ENCODE measurements at places on chromosomes 3 and 15. TPM values are rescaled to one million over a fixed set of nuclear protein-coding genes. Genes with fewer than 3 reads are reported as not detected.

EXD1 gene
- 0.02 TPM for polyA plus RNA-seq

GRCh38 chr15:42710662-42711061 is 26.3 kb downstream of the CDAN1 start:
- DNase-seq: no peak

DNA sequence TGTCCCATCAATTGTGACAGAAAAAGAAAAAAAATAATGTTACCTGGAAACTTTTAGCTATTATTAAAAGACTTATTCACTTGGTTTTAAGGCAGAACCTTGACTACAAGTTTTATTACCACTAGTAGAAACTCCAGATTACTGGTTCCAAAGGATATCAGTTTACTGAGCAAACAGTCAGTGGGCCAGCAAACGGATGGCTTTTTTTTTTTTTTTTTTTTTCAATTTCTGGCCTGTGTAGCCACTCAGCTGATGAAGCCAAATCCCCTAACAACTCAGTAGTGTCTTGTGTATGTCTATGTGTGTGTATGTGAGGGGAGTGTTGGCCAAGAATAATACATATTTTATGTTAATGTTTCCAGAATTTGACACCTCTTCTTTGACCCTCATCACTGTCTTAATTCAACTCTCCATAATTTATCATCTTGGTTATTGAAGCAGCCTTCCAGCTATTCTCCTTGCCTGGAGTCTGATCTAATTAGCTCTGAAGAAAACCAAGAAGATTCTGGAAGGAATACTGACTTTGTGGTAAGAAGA is 724.9 kb downstream of the NSUN3 start:
- DNase-seq: no peak

C15orf62 gene
- 0.06 TPM for polyA plus RNA-seq

- DNase-seq: peak; percentile 17
Observed at GRCh38 chr3:39724233-39724846, 85.1 kb upstream of the MYRIP start.

- no peak for DNase-seq
Observed at GRCh38 chr3:118813472-118813871, 221.2 kb downstream of the IGSF11 start.

DNA sequence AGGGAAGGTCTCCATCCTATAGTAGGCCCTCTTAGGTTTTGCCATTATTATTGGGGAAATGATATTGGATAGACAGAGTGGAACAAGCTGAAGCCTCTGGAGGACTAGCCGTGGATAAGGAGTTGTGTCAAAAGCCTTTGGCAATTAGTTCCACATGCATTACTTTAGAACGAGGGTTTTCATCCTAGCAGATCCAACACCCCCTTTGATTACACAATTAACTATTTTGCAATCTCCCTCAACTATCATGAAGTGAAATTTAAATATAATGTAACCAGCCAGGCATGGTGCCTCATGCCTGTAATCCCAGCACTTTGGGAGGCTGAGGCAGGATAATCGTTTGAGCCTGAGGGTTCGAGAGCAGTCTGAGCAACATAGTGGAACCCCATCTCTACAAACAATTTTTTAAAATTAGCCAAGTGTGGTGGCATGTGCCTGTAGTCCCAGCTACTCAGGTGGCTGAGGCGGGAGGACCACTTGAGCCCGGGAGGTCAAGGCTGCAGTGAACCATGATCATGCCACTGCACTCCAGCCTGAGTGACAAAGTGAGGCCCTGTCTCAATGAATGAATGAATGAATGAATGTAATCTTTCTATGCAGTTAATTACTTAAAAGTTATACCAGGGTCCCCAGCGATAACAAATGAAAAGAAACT is 56.8 kb downstream of the PXYLP1 start:
- no peak for DNase-seq

DNA sequence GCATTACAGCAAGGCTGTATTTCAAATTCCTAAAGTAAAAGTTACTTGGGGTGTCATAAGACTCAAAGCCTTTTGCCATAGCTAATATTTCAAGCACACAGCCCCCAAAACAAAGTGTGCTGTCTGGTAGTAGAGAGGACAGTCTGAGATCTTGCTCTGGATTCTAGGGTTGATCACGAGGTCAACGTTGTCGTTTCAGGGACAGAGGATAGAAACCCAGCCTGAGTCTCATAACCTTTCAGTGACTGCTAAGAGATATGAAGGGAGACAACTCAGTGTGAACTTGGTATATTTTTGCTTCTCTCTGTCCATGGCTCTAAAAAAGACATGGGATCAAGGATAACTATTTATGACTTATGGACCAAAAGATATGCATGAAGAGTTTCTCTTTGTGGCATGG is 25.6 kb upstream of the MINDY4B start:
- DNase-seq: no peak

ACTRT3 gene
- 1.2 TPM for polyA plus RNA-seq

DNA sequence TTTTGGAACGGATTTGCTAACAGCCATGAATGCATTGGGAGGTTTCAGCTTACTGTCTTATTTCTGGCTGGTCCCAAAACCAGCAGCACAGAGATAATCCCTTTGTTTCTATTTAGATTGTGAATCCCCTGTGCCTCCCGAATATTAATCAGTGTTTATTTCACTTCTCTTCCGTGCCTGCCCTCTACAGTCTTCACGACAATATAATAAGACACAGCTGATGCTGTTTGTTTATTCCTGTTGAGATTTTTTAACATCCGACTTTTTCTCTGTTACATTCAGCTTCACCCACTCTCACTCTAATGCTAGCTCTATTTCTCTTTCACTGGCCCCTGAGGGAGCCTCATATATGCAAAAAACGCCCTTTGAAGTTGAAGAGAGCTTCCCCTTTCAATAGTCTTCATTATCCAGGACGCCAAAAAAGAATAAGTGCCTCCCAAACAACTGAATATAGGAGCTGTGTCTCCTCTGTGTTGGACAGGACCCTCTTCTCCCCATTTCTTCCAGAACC is 995.3 kb downstream of the ROBO2 start:
- no peak for DNase-seq

GRCh38 chr3:173737167-173737808 is 339.7 kb downstream of the NLGN1 start:
- no peak for DNase-seq

NECTIN3 gene
- polyA plus RNA-seq: 12.7 TPM

DNA sequence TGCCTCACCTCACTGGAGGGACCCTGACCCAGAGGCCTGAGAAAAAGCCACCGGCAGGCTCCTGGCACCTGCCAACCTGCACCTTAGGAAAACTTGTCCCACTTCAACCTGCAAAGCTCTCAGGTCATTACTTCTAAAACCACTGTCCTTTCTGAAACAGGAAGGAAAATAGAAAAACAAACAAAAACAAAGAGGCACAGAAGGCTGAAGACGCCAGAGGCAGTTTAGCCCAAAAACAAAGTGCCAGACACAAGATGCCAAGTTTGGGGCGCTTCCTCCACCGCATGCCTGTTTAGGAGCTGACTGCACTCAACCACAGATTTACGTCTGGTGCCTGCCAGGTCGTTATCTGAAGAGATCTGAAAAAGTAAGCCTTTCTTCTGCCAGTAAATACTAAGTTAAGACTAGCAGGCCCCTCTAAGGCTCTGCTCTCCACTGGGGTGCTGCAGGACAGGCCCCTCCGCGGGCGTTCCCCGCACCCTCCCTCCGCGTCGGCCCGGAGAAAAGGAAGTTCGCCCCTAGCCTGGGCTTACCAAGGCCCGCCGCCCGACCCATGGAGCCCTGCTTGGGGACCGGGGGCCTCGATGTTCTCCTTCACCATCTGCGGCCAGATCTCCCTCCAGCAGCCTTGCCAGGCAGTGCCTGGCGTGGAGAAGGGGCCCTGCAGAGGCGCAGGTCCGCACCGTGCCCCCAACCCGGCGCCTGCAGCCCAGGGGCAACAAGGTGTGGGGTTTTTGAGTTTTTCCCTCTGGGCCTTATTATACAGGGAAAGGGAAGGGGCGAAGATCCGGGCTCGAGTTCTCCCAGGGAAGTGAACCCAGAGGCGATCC is 1.3 kb downstream of the GOLGA8A start:
- peak; percentile 42 for DNase-seq

DNA sequence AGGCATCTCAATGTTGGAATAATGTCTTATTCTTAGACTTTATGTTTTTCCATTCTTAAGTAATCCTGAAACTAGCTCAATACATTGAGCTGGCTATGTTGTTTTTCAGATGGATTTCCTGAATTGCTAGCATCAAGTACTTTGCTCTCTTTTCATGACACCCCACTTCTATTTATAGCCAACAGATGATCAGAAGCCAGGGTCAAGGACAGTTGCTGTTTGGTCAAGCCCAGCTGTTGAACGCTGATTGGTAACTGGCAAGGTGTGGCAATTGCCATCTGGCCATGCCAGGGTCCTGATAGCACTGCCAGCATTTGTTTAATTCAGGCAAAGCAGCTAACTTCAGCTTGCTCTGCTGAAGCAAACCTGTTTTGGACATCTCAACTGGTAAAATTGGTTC is 46.2 kb upstream of the PLCL2 start:
- no peak for DNase-seq

GRCh38 chr3:32910954-32911353 is 40.5 kb upstream of the CCR4 start:
- no peak for DNase-seq

CHRM5 gene
- not detected for polyA plus RNA-seq

SCN5A gene
- 0.18 TPM for polyA plus RNA-seq

DNA sequence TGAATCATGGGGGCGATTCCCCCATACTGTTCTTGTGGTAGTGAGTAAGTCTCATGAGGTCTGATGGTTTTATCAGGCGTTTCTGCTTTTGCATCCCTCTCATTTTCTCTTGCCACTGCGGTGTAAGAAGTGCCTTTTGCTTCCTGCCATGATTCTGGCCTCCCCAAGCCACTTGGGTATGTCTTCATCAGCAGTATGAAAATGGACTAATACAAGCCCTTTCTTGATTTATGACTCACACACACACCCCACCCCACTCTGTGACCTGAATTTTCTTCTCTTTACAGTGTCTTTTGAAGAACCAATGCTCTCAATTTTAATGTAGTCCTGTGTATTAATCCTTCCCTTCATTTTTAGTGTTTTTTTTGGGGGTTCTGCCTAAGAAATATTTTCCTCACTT is 244.8 kb downstream of the PLCL2 start:
- DNase-seq: no peak

FBLN2 gene
- polyA plus RNA-seq: 4.8 TPM

GOLGA8G gene
- not detected for polyA plus RNA-seq

RBPMS2 gene
- 6.5 TPM for polyA plus RNA-seq

BCHE gene
- polyA plus RNA-seq: not detected

EPHB3 gene
- polyA plus RNA-seq: 2.1 TPM

KLHL6 gene
- polyA plus RNA-seq: not detected

DNA sequence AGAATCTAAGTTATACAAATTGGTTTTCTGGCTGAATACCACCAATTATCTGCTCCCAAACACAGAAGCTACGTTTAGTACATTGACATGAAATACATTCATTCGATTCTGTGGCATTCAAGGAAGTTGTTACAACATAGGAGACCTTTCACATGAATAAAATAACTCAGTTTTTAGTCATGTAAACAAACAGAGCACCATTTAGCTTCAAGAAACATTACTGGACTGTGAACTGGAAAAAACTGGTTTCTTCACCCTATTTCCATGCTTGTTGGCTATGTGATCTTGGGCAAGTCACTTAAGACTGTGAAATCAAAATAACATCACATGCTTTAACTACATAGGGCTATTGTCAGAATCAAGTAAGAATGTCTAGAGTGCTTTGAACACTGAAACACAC is 46.2 kb downstream of the NRG4 start:
- DNase-seq: no peak

GRCh38 chr3:72601983-72602750 is 246.1 kb downstream of the SHQ1 start:
- no peak for DNase-seq

DNA sequence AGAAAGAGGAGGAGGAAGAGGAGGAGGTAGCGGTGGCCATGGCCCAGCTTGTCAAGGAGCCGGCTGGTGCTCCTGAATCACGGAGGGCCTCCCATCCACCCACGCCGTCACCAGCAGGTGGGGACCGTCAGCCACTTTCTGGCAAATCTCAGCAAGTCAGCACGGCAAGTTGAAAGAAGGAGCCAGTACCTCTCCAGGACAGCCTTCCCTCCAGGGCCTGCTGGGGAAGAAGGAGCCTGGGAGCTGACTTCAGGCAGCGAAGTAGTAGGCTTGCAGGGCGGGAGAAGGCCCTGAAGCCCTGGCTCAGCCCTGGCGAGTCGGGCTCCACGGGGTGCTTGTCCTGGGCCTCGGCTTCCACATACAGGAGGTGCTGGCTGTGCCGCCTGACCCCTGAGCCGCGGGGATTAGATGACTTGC is 99.2 kb upstream of the TRPM1 start:
- DNase-seq: peak; percentile 59

DNA sequence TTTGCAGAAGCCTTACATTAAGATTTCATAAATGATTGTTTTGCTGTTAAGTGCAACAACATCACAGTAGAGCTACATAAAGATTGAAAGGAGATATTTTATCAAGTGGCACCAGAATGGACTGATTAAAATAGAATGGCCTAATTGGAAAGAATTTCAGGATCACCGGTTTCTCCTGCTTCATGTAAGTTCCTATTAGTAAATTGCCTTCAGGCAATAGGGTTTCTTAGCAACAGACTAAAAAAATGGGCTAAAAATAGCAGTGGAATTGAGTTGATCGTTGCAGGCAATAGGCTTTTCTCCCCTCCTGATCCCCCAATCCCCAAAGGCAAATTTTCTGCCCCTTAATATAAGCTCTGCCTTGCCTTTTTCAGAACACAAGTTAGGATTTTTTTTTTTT is 917 bp downstream of the LNP1 start:
- DNase-seq: peak; percentile 25

- no peak for DNase-seq
Observed at GRCh38 chr15:64001148-64001547, 45.1 kb downstream of the DAPK2 start.

- DNase-seq: no peak
Observed at GRCh38 chr3:129971351-129972052, 3.0 kb upstream of the TRH start.

DNA sequence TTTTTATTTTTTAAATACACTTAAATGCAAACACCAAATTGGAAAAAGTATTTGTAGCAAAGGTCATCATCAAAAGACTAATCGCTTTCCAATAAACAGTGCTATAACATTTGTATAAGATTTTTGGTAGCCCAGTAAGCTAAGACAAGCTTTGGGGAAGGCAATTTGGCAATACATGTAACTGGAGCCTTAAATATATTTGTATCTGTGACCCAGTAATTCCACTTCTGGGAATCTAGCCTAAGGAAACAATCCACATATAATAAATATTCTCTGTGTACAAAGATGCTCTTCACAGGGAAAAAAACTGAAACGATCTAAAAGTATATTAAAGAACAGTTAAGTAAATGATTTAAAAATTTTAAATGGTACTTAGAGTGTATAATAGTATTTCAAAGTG is 65.5 kb upstream of the TJP1 start:
- no peak for DNase-seq

ITGB5 gene
- polyA plus RNA-seq: 328 TPM

LTK gene
- polyA plus RNA-seq: 0.06 TPM

DNA sequence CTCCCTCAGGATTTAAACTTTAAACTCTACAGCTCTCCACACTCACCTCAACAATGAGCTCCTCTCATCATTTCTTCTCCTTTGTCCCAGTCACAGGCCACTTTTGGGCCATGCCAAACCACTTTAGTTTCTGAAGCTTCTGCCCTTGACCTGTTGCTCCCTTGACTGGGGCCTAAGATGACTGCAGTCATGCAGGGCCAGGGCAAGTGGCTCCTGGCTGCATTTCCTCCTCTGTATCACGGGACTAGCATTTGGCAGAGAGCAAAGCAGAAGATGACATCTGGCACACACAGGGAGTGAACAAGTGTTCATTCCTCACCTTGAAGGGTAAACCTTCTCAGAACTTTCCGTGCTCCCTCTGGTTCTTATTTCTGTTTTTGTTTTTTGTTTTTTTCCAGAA is 136.9 kb downstream of the PDE8A start:
- no peak for DNase-seq

GRCh38 chr3:187136936-187137335 is 2.4 kb downstream of the RPL39L start:
- DNase-seq: no peak

Measured in SK-N-SH (cell line).